ENCODE measurements at places on chromosomes 7 and 10.

DNA sequence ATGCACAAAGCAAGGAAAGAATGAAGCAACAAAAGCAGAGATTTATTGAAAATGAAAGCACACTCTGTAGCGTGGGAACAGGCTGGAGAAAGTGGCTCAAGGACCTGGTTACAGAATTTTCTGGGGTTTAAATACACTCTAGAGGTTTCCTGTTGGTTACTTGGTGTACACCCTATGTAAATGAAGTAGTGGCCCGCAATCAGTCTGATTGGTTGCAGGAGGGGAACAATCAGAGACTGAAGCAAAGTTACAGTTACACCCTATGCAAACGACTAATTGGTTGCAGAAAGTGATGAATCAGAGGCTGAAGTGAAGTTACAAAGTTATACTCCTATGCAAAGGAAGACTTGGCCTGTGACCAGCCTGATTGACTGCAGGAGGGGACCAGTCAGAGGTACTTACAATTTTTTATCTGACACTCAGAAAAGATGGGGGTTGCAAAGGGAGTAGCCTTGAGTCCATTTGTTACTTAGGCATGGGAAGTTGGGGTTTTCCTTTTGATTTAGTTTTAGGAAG is 3.6 kb upstream of the MTPN start:
- DNase-seq = peak; percentile 90

DNA sequence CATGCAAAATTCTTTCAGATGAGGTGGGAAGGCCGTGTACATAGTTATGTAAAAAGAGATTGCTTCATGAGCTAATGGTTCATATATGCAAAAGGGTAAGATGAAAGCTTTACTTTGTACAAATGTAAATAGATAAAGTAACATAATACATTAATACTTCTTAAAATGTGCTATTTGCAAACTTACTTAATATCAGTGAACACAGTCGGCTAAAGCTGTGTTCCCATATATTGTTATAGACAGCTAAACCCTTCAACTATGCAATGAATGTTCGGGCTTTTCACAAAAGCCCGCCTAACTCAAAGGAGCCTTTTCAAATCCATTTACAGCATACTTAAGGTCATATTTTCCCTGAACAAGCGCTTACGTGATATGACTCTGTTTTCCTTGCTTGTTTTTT is 340.6 kb upstream of the GALNT17 start:
- no peak for DNase-seq

DNA sequence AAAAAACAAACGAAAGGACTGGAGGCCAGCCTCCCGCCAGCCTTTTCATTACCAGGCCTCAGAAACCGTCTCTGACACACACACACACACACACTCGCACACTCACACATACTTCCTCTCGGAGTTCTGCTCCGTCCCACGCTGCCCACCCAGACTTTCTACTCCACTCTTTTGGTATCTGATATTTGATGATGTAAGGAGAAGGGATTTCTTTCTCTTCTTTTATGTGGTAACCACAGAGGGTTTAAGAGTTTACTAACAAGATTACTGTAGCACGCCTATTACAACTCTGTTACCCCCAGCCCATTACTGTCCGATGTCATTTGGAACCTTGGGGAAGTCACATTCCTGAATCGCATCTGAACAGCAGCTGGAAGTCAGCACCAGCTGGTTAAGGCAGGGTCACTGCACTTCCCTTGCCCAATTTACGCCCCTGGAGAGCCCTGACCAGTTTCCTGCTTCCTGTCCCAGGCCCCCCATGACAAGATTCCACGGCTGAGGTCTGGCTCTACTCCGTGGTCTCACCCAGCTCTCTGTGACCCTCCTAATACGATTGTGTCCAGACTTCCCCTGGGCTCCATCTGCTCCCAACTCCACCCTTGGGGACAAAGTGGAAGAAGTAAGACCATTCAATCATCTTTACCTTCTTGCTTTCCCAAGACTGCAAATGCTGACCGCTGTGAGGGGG is 1.1 kb downstream of the DENND2A start:
- DNase-seq = peak; percentile 88

- peak; percentile 33 for DNase-seq
Measured at GRCh38 chr10:89684604-89685003, 16.8 kb upstream of the KIF20B start.

DNA sequence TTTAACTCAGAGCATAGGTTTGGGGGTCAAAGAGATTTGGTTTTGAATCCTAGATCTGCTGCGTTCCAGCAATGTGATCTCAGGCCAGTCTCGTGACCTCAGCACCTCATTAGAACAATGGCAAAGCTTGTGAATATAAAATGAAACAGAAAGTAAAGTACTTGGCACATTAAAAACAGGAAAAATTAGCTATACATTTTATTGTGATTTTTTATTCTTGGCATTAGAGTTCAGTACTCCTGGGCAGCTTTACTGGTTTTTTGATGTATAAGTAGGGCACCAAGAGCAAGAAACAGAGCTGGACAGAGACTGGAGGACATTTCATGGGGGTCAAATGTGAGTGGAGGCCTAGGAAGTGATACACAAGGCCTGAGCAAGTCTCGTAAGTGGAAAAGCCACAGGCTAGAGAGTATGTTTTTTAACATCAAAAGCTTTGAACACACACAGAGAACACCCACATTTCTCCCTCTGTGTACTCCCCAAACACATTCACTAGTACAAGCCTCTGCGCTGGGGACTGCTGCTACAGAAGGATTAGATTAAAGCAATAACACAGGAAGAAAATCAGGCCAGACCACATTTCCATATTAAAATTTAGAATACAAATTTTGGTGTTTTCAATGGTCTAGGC is 157.2 kb upstream of the SLC25A13 start:
- DNase-seq = no peak

DNA sequence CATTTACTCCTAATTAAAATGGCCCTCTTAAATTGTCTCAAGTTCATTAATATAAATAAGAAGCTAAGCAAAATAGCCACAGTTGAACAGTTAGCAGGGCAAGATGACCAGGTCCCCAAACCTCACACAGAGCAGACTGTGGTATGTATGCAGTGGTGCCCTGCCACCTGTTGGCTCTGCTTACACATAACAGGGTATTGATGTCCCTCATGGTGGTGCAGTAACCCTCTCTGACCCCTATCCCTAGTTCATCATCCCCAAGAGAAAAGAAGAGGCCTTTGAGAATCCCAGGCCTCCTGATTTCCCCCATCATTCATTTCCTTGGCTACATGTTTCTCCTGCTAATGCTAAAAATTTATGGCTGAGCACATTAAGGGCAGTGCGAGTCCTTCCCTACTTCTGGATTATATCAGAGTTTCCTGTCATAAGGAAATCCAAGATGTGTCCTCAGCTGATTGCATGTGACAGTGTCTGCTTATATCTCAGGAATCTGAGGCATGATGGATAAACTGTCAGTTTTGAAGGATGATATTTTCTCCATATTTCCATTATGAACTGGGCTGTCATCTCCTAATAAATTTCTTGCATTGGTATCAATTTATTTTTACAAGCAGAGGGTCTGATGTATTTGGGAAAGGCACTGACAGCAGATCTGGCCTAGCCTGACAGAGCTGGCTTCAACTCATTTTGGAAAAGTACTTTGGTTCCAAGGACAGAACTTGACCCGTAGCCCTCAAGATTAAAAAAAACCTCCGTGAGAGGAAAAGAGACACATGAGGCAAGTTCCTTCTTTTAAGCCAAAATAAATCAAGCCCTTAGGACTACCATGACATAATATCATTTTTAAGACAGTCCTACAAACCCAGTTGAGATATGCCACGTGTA is 880.6 kb downstream of the LRMDA start:
- DNase-seq = peak; percentile 86

DNA sequence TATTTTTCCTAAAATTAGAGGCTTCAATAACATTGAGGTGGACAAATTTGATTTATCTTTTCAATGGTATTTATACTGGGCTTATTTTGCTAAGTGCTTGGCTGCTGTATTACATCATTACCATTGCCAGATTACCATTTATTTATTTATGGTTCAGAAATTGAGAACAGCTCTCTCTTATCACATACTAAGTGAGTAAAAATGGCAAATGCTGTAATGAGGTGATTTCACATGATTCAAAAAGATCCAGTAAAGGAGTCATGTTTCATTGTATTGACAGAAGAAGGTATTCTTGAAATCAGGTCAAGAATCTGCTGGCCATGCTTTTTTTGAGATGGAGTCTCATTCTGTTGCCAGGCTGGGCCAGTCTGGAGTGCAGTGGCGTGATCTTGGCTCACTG is 322.6 kb downstream of the KIF20B start:
- DNase-seq = no peak

- DNase-seq = no peak
Measured at GRCh38 chr10:69319841-69320316, 41.6 kb downstream of the HK1 start.

GRCh38 chr10:129962872-129963640 is 1.0 kb downstream of the EBF3 start:
- peak; percentile 33 for DNase-seq

DNA sequence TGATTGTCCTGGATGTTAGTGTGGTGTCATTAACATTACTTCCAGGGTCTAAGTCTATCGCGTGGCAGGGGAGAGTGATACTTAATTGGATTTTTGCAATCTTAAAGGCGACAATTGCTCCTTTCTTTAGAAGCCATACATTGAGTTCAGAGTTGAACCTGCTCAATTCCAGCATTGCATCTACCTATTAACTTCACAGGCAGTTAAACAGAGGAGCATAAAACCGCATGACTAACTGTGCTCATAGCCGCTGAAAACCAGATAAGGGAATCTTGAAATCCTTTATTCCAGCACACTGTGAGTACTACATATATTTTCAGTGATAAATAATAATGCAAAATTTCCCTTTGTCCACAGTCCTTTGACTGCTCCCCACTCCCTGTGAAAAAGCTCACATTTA is 255.3 kb downstream of the STK31 start:
- no peak for DNase-seq

DNA sequence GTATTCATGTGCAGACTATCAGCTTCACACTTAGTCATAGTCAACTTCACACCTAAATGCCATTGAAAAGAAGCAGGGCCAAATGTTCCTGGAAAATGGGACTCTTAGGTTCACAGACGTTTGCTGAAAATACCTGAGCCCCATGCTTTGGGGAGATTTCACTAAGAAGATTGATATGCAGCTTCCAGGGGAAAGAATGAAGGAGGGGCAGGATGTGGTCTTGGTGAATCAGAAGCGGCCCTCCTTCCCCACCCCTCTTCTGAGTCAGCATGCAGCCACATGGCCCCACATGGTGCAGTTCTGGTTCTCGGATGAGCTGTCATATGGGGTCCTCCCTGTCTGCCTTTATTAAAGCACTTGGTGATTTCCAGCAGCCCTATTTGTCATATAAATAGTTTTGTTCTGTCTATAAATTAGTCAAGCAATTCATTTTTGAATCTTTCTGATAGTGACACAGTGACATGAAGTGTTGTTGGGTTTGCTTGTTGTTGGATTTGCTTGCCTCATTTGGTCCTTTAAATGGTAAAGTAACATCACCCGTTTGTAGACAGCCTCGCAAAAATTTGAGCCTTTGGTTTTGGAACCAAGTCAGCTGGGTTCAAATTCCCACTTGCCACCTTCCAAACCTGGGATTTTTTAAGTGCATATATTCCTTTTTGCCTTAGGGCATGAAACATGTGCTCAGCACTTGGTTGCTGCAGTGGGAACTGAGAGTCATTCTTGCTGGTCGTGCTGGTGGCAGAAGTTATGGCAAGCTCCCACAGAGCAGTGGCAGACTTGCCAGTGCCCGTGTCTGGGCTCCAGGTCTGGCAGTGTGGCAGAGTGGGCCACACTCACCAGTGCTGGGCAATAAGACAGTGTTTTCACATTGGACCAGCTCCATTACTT is 68.1 kb upstream of the CDK6 start:
- DNase-seq = peak; percentile 99

DNA sequence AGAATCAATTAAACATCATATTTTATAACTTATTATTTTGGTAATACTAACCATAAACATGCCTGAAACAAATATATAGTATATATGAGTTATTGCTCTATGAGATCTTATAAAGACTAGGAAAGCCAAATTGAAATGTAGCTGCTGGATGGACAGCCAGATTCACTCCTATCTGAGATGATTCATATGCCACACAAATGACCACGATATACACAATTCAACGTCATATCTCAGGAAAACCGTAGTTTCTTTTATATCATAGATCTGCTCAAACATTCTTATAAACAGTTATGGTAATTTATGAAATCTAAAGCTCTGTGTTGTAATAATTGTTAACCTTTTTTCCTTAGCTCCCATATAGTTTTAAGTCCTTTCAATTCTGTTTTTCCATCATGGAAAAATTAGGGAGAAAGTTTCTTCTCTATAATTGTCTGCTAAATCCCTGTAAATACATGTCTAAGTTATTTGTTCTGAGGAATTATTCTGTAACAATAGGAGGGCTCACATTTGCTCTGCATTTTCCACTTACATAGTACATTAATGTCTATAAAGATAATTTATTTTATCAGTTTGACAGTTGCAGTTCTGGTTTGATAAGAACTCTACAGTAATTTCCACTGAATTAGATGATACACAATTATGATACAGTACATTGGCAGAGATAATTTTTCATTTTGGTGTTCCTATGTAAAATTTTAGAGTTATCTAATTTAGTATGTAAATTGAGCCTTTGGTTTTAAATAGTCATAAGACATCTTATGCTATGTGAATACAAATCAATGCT is 42.7 kb downstream of the GNAT3 start:
- no peak for DNase-seq

GRCh38 chr7:69373171-69374043 is 224.9 kb upstream of the AUTS2 start:
- peak; percentile 84 for DNase-seq

DNA sequence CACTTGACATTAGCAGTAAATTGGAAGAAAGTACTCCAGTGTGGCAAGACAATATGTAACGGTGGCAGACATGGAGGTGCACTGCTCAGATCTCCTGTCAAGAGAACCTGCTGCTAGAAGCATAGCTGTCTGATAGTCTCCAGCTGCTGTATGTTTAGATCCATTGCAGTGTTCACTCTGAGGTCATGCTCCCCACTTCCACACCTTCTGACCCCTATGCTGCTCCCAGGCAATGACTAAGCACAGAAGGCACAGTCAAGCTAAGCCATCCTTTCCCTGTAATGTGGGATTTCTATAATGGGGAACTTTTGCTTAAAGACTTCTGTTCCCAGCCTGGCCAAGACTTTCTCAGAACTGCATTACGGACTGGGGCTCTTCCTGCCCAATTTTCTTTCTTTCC is 315.8 kb downstream of the HPSE2 start:
- DNase-seq = no peak

DNA sequence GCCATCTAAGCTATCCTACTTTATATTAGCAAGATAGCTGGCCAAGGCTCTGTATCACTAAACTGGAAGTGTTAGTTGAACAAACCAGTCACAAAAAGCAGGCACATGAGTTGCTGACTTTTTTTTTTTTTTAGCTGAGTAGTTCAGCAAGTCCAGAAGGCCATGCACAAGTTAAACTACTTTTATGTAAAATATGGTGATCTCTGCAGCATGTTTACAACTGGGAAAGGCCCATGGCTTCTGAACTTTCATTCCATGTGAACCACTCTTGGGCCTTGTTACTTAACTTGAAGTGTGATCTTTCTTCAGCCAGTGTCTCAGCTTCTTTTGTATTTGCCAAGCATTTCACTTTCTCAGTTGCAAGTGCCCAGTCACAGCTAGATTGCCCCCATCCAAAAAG is 78.5 kb downstream of the CALD1 start:
- DNase-seq = no peak

- DNase-seq = no peak
Measured at GRCh38 chr10:47036771-47037170, 125.5 kb downstream of the PTPN20 start.

- no peak for DNase-seq
Measured at GRCh38 chr10:46224414-46224682, 62.4 kb upstream of the ANTXRL start.

All from fibroblast of skin of abdomen (primary cell).